ENCODE measurements at places on chromosomes 6 and 20.

DNA sequence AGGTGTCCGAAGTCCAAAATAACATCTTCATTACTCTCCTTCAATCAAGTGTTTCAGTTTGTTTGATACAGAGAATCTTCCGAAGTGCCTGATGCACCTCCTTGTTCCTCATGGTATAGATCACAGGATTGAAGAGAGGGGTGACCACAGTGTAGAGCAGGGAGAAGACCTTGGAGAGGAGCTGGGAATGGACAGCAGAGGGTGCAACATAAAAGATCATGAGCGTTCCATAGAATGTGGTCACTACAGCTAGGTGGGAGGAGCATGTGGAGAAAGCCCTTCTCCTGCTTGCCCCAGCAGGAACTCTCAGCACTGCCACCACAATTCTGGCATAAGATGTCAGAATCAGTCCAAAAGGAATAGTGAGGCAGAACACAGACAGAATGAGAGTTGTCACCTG lies 11.9 kb downstream of the OR12D1 start:
- DNase-seq: no peak

- no peak for DNase-seq
Measured at GRCh38 chr20:10074513-10074912, 39.7 kb downstream of the ANKEF1 start.

DNA sequence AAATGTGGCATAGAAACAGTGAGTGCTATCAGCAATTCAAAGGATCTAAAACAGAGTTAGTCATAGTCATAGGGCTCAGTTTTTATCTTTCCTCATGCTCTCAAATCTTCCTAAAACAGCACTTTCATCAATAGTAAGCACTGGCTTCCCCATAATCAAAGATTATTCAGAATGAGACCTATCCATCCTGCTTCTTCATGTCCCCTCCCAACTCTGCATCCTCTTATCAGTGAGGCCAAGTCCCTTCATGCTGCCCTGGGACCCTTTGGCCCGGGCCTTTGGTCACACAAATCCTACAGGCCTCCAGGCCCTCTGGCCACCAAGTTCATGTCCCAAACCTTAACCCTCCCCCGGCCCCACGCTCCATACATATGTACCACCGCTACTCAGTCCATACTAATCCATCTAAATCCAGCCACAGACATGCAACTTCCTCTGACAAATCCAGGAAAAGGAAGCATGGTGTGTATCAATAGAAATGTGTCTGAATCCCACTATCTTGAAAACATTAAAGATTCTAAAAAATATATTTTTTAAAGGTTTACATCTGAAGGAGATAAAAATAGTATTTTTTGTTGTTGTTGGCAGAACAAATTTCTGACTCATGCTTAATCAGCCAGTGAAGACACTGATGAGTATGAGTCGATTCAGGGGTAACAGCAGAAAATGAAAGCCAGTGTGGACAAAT lies 143.5 kb downstream of the PDE7B start:
- no peak for DNase-seq

- no peak for DNase-seq
Measured at GRCh38 chr6:170451762-170452651, 101.1 kb downstream of the PSMB1 start.

- DNase-seq: no peak
Measured at GRCh38 chr6:25450469-25451198, 171.5 kb downstream of the CARMIL1 start.

- DNase-seq: no peak
Measured at GRCh38 chr6:12403947-12404647, 113.9 kb downstream of the EDN1 start.

GRCh38 chr20:15220009-15220656 lies 882.7 kb upstream of the FLRT3 start:
- no peak for DNase-seq

DNA sequence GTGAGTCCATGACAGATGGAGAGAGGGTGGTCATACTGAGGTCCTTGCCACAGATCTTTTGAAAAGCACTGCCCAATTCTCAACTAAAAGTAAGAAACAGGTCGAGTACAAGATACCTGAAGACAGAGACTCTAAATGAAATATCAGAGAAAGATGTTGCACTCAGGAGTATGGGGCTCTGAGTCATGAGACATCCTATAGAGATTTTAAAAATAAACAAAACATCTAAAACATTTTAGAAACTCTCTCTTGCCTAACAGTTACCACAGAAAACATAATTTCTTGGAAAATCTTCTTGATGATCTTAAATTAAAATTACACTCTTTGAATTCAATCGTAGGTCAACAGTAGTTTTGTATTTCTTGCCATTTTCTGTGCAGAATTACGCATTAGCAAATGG lies 348.9 kb upstream of the MARCKS start:
- DNase-seq: no peak

GRCh38 chr6:13485923-13486562 lies 1.4 kb downstream of the GFOD1 start:
- DNase-seq: peak; percentile 23

DNA sequence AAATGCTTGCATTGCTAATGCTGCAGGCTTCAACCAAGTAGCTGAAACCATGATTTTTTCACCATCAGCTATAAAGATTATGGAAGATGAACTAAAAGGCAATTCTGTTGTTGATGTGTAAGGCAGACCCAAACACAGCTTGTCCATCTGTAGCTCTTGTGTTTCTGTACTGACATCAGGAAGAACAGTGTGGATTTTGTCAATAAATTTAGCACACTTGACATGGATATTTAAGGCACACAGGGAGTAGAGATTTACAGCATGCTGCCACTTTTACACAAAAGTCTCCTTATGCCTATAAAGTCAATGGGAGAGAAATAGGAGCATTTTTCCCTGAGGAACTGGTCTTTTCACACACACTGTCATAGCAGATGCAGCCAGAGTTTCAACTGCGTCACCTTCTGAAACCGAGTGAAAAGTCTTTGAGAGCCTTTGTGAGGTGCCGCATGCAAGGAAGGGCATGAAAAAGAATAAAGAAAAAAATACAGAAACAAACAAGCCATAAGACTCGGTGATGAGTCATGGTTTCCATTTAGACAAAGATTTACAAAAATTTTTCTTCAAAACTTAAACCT lies 261.4 kb upstream of the TFAP2D start:
- no peak for DNase-seq

GRCh38 chr20:42046371-42047085 lies 428.4 kb upstream of the CHD6 start:
- no peak for DNase-seq

DNA sequence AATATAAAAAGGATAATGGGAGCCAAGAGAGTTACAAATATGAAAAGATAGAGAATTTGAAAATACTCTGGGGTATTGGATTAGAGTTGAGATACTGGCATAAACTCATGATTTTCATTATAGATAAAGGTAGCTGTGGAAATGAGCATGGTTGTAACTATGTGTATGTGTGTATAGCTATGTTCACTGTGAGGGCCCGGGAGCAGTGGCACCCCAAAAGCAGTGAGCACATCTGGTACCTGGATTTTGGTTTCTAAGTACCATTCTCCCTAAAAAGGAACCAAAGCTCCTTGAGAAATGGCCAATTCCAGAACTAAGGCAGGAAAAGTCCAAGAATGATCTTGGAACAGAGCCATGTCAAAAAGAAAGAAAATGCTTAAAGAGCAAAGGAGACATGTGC lies 202.4 kb upstream of the QKI start:
- no peak for DNase-seq

DNA sequence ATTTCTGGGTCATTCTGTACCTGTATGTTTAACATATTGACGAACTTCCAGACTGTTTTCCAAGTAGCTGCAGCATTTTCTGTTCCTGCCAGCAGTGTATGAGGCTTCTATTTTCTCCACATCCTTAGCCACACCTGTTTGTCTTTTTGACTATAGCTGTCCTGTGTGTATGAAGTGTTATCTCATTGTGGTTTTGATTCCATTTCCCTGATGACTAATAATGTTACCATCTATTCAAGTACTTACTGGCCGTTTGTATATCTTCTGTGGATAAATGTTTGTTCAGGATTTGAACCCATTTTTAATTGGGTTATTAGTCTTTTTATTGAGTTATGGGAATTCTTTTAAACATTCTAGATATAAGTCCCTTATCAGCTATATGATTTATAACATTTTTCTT lies 95.2 kb downstream of the JAG1 start:
- no peak for DNase-seq

GRCh38 chr6:168700880-168701279 lies 259.9 kb downstream of the SMOC2 start:
- no peak for DNase-seq

- no peak for DNase-seq
Measured at GRCh38 chr6:163289447-163289846, 125.1 kb upstream of the QKI start.
